T-helper 17 cell (primary cell): ENCODE measurements at places on chromosomes 16 and 17.

GRCh38 chr17:45844695-45845375, at the start of gene SPPL2C:
TSS of gene SPPL2C (plus strand) at chr17:45844881. CDS start at chr17:45844907, 26 bp downstream.
- DNase-seq: no peak

DNA sequence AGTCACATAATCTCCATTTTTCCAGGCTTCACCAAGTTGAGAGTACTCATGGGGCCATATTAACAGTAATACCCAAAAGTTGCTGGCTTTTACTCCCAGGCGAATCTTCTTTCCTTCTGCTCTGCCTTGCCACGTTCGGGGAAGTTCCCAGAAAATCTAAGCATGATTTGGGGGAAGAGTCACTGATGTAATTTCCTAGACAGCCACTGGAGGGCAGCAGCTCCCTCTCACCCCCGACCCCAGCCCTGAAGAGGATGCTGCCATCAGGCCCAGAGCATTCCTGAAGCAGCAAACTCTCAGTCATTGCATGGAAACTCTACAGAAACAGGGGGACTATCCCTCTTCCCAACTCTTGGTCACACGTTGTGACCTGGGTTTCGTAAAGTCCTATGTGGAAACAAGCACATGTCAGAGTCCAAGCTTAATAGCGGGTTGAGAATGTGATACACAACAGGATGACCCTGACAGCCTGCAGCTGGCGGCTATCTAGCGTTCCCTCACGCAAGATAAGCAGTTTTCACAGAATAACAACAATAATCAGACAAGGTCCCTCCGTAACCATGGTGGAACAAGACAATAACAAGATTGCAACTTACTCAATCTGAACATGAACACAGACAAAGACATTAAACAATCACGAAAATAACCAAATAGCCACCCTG, 43.8 kb upstream of the DHX40 start:
- DNase-seq: peak; percentile 31

DNA sequence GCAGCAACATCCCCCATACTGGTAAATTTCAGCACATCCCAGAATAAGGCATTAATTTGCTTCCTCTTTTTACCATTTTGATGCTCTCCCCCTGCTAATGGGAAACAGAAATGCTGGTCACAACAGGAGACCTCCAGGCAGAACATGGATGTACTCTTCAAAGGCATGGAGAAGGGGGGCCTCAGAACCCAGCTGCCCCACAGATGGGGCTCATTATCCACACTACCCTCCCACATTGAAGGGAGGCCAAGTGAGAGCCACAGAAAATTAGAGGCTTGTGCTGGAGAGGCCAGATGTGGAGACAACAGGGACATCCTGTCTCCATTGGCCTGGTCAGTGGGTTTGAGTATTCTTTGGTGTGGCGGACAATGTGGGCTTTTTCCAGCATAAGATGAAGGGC, 150.1 kb upstream of the CDH11 start:
- no peak for DNase-seq

DNA sequence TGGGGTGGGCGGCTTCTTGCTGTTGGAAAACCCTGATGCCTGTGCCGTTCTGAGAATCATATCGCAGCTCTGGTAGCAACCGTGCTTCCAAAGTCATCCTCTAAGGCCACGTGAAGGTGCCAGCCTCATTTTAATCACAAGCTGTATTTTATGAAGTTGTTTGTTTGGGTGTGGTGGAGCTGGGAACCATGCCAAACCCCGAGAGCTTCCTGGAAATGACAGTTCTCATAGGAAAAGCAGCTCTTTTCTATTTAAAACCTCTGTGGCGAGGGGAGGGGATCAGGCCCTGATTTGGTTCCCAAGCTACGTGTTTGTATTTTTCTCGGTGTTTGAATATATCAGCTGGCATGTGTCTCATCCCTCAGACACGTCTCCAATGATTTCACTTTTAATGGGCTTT, 21.7 kb downstream of the KNOP1 start:
- DNase-seq: no peak

GRCh38 chr16:24775455-24775854, 46.0 kb downstream of the TNRC6A start:
- no peak for DNase-seq

- DNase-seq: no peak
Measured at GRCh38 chr16:53415504-53415903, 18.8 kb upstream of the RBL2 start.

DNA sequence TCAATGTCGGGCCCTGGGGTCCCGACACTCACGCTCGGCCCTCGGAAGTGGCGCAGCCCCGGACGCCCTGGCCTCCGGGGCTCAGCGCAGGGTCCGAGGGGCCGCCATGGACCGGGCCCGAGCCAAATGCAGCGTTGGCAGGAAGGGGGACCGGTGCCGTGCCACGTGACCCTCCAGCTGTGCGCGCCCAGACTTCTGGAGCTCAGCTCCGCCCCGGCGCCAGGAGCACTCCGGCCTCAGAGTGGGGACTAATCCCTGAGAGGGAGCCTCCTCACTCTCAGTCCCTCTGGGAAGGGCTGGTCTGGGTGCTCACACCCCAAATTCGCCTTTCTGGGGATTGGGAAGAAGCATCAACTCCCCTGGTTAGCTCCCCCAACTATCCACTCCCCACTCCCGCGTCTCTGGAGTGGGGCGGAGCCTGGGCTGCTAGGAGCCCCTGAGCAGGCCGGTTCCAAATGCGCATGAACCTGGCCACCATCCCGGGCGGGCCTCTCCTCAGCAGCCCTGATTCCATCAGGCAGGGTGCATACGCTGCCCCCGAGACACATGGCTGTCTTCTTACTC, at the start of gene B3GNT9:
TSS of gene B3GNT9 (minus strand) at position 166 of the 564 bp plus-strand sequence. CDS start 513 bp downstream, outside the sequence.
- DNase-seq: no peak

DNA sequence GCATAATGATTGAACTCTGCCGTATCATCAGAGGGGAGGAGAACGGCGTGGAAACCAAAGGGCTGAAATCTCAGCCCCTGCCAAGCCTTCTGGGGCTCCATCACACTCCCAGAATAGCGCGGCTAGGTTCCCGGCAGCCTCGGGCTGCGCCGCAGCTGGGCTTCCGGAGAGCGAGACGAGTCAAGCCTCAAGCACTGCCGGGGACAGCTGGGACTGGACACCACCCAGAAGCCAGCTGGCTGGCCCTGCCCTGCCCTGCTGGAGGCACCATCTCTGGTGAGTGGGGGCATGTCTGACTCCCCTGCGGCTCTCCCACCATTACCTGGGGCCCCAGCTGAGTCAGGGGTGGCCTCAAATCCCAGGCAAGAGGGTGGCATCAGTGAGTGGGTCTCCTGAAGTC, 7.2 kb upstream of the GPRC5C start:
- no peak for DNase-seq

DNA sequence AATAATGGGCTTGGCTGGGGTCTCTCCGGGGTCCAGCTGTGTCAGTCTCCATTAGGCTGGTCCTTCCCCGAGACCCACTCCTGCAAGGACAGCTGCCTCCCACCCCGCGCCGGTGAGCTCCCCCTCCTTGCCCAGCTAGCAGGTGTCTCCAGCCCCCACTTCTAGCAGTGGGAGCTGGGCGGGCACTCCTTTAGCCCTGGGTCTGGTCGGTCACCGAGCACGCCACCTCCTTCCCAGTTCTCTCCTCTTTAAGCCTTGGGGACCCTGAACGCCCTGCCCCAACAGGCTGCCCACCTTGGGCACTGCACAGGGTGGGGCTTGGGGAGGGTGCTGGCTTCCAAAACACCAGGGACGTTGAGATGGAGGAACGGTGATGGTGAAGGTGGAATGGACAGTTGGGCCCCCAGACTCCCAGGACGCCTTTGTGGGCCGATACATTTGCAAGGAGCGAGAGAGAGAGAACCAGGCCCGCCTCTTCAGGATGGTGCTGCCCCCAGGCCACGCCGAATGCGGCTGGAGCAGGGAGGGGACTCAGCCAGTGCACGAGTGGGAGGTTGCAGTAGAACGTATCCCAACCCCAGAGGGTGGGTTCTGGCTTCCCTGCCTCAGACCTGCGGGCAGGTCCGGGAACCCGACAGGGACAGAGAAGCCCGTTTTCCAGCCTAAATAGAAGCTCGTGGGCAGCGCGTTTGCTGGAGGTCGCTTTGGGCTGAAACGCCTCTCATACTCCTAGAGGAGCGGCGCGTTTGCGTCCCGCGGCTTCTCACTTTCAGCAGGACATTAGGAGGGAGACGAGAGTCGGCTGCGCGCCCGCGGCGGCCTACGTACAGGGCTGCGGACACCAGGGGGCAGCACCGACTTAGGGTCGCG, 10.7 kb downstream of the TBX2 start:
- peak; percentile 61 for DNase-seq

DNA sequence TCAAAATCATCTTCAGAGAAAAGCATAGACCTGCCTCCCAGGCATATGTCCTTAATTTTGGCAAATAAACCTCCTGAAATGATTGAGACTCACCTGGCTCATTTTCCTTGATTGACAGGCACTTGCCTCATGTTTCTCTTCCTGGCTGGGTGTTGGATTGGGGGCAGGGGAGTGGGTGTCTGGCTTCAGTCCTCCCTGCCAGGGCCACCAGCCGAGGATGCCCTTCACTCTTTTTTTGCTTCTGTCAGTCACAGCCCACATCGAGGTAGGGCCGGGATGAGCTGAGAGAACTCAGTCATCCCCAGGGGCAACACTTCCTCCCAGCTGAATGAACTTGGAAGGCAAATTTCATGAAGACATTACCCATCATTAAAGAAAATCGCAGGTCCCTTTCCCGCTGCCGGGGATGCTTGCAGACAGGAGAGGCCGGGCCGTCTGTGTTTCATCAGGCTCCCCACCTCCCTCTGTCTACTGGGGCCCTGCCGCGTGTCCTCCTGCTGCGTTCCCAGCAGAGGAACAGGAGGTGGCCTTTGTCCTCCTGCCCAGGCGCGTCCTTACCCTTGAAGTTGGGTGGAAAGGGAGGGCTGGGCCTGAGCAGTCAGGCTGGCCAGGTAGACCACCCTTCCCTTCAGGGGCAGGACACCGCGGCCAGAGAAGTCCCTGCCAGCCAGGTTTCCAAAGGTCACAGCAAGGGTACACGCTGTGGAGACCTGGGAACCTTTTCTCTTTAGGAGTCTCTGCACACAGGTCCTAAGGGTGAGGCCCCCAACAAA, 11.2 kb upstream of the DNAH17 start:
- no peak for DNase-seq

DNA sequence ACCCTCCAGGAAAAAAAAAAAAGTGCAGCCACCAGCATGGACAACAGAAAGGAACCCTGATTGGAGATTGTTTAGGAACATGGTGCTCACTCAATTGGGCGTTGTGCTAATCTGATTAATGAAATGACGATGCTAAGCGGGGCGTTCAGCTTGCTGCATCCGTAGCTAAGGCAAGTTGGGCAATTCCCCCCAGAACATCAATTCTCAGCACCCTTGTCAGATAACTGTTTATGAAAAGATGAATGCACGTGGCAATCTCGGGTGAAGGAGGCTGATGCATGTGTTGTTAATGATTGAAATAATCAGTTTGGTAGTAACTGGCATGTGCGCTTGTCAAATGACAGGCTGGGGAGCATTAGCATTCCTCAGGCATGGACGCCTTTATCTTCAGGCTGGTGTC, 57.0 kb downstream of the HS3ST3A1 start:
- no peak for DNase-seq

- no peak for DNase-seq
Measured at GRCh38 chr16:11393861-11394592, 48.8 kb downstream of the RMI2 start.

- DNase-seq: no peak
Measured at GRCh38 chr17:61140081-61140786, 259.4 kb upstream of the TBX2 start.

GRCh38 chr16:56700195-56700594, 17.9 kb downstream of the MT1X start:
- DNase-seq: no peak

GRCh38 chr17:80861418-80861815, 130.2 kb upstream of the CHMP6 start:
- DNase-seq: no peak

DNA sequence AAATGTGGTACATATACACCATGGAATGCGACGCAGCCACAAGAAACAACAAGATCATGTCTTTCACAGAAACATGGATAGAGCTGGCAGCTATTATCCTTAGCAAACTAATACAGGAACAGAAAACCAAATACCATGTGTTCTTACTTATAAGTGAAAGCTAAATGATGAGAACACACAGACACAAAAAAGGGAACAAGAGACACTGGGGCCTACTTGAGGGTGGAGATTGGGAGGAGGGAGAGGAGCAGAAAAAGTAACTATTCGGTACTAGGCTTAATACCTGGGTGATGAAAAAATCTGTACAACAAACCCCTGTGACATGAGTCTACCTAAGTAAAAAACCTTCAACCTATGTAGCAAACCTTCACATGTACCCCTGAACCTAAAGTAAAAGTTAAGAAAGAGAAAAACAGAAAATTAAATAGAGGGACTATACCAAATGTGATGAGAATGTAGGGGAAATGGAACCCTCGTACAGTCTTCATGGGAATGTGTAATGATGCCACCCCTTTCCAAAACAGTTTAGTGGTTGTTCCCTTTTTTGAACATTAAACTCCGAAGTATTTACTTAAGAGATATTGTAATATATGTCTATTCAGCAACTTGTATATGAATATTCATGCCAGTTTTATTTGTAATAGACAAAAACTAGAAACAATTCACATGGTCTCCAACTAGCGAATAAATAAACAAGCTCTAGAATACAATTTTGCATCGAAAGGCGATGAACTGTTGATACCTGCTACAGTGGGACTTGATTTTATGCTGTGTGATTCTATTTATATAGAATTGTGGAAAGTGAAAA, 33.9 kb downstream of the AHSP start:
- no peak for DNase-seq

- DNase-seq: no peak
Measured at GRCh38 chr17:17497065-17497844, 1.1 kb upstream of the RASD1 start.

GRCh38 chr16:86587487-86587886, 9.1 kb downstream of the FOXL1 start:
- DNase-seq: no peak

DNA sequence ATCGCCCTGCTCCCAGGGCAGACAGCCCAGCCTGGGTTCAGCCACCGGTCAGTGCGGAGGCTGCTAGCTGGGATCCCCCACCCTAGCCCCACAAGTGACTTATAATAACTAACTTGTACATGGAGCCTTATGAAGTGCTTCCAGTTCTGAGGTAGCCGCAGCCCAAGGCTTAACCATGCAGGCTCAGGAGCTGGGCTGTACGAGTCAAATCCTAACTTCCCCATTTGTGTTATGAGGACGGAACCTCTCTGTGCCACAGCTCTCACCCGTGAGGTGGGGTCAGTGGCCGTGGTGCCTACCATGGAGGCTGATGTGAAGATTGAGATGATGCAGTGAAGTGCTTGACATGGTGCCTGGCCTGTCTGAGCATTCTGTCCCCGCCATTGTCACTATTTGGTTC, 27.8 kb upstream of the GOSR2 start:
- DNase-seq: no peak

- no peak for DNase-seq
Measured at GRCh38 chr17:69314246-69315065, 12.5 kb downstream of the ABCA5 start.

GRCh38 chr17:37848690-37849616, 75.3 kb upstream of the TBC1D3K start:
- DNase-seq: no peak

DNA sequence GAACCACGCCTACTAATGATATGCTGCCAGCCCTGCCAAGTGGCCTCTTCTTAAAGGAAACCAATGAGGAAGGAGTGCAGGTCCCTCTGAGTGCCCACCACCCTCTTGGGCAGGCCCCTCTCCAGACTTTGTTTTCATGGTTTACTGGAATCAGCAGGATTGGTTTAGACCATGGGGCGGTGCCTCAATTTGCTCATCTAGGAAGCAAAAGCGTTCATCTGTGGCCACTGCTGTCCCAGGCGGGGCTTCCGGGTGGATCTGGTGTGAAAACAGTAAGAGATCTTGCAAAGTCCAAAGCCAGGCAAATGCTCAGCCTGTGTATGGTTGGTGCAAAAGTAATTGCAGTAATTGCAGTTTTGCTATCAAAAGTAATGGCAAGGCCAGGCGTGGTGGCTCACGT, 71.3 kb downstream of the AMFR start:
- no peak for DNase-seq

GRCh38 chr17:17567631-17568030, 23.9 kb downstream of the PEMT start:
- DNase-seq: no peak
